D341Med (cell line): ENCODE measurements at places on chromosomes 16 and 17.

- DNase-seq: no peak
Measured at GRCh38 chr17:57092779-57093178, 7.7 kb downstream of the AKAP1 start.

DNA sequence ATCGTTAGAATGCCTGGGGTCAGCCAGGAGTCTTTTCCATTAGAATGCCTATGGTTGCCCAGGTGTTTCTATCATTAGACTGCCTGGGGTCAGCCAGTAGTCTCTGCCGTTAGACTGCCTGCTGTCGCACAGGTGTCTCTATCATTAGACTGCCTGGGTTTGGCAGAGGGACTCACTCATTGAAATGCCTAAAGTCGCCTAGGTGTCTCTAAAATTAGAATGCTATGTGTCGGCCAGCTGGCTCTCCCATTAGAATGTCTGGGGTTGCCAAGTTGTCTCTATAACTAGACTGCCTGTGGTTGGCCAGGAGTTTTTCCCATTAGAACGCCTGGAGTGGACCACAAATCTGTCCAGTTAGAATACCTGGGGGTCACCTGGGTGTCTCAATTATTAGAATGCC, 2266.5 kb downstream of the TP53TG3F start:
- DNase-seq: no peak

DNA sequence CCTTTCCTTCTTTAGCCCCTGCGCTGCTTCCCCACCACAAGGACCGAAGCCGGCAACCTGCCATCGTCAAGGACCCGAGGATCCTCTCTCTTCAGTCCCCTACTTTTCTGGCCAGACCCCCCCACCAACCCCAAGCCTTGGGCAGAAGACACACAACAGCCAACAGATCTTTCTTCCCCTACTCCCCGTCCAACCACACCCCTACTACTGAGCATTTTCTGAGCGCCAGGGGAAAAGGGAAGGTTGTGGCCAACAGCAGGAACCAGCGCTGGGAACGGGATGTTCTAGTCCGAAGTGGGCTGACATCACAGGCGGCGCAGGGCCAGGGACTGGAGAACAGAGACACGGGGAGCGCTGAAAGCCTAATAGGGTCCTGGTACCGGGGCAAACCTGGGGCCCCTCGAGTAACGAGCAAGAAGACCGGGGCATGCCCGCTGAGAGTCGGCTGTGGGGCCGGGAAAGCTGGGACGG, 528 bp downstream of the PER1 start:
- DNase-seq: no peak

DNA sequence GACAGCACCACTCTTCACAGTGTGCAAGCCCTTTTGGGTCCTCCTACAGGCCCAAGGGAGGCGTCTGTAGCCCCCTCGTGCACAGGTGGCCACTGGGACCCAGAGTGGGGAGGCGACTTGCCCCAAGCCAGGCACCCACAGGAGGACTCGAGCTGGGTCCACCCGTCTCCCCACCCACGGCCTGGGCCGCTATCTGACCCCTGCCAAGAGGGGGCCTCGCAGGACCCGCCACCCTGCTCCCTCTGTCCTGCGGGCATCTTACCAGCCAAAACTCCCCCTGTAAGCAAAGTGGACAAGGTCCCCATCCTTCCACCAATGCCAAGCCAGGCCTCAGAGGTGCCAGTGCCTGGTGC, 31.1 kb downstream of the CNGB1 start:
- DNase-seq: no peak

- no peak for DNase-seq
Measured at GRCh38 chr17:8173871-8174322, 2.3 kb downstream of the TMEM107 start.
